HTR-8/SVneo (cell line): ENCODE measurements at places on chromosomes 1 and 21.

DNA sequence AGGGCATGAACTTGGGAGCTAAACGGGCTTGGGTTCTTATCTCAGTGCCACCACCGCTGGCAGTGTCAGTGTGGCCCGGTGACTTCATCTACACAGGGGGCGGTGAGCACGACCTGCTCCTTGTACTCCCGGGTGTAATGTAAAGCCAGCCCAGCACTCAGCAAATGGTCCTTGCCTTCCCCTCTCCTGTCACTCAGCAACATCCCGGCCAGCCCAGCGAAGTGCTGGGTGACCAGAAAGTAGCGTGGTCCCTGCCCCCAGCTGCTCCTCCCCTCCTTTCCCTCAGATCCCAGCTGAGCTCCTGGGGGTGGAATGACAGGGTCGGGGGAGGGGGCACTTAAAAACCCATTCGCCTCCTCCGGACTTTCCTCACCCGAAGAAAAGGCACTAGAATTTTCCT lies 7.2 kb downstream of the KCNN3 start:
- no peak for DNase-seq

GRCh38 chr21:46515109-46515508 lies 56.4 kb downstream of the DIP2A start:
- no peak for DNase-seq

- no peak for DNase-seq
These were observed 68.2 kb upstream of the COL24A1 start for GRCh38 chr1:86224651-86225310.

DNA sequence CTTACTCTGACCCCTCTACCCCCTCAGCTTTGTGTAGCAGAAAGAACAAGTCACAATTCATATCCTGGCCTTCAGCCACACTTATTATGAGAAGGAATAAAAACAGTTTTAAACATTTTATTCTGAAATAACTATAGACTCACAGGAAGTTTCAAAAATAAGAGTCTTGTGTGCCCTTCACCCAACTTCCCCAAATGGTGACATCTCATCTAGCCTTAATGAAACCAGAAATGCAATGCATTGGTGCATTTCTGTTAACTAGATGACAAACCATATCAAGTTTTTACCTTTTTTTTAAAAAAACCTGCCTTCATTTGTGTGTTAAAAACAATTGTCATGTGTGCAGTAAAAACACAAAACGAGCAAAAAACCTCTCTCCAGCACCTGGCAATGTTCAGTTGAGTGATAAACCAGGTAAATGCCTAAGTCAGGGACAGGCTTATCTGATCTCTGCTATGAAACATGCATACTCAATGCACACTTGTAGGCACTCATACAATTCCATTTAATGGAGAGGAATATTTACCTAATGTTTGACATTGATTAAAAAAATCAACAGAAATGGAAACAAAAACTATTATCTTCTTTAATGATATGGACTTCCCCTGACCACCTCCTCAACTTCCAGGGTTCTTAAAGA lies 51.5 kb downstream of the SH3BGR start:
- no peak for DNase-seq

GRCh38 chr1:152440635-152441471 lies 26.8 kb upstream of the CRNN start:
- DNase-seq: peak; percentile 80

- peak; percentile 65 for DNase-seq
These were observed 650 bp downstream of the PCNX2 start for GRCh38 chr1:233294913-233295236.

DNA sequence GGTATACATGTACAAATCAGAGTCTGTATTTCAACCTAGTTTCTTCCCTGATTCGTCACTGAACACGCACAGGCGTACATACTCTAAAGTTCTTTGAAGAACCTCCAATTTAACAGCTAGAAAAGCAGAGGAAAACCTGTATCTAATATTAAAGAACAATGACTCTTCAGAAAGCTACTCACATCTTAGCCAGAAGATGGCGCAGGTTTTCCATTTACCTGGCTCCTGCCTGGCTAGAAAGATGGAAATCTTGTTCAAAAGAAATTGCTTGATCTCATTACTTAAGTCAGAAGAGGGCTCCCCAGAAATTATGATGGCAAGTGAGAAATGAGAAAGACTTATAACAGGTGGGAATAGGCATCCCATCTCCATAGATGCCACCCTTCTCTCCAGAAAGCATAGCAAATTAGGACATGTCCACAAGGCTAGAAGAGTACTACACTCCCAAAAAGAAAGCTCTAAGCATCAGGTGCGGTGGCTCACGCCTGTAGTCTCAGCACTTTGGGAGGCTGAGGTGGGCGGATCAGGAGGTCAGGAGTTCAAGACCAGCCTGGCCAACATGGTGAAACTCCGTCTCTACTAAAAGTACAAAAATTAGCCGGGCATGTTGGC lies 19.0 kb upstream of the L1TD1 start:
- peak; percentile 40 for DNase-seq

- DNase-seq: no peak
These were observed 14.1 kb downstream of the ZBTB18 start for GRCh38 chr1:244065063-244065793.

- DNase-seq: no peak
These were observed 313.6 kb downstream of the OLFM3 start for GRCh38 chr1:101683136-101683535.

DNA sequence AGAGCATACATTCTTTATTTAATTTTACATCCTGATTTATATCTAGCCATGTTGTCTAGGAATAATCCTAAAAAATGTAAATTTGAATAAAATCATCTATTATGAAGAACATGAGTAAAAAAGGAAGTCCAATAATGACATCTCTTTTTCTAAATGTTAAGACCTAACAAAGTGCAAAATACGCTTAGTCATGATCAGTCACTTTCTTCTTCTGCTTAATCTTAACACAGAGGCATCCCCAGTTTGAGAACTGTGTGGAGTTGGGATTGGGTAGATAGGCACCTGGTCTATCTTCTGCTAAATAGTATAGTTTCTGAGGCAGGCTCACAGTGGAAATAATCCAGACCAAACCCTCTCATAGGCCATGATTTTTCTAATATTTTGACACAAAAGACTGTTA lies 311.7 kb upstream of the LRRC7 start:
- DNase-seq: no peak

- DNase-seq: peak; percentile 47
These were observed 1.6 kb upstream of the AJAP1 start for GRCh38 chr1:4652631-4653327.

- peak; percentile 57 for DNase-seq
These were observed 486 bp downstream of the SLC27A3 start for GRCh38 chr1:153775458-153776327.

DNA sequence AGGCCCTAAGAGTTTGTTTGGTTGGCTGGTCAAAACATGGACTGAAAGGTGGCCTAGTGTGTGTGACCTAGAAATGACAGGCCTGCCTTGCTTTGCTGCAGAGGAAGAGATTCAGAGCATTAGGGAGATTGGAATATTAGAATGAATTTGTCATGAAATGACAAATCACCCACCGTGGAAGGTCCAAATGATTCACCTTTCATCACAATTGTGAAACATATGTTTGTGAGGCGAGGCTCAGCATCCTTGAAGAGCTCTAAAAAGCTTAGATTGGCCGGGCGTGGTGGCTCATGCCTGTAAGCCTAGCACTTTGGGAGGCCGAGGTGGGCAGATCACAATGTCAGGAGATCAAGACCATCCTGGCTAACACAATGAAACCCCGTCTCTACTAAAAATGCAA lies 5.5 kb downstream of the LCE1B start:
- DNase-seq: no peak

DNA sequence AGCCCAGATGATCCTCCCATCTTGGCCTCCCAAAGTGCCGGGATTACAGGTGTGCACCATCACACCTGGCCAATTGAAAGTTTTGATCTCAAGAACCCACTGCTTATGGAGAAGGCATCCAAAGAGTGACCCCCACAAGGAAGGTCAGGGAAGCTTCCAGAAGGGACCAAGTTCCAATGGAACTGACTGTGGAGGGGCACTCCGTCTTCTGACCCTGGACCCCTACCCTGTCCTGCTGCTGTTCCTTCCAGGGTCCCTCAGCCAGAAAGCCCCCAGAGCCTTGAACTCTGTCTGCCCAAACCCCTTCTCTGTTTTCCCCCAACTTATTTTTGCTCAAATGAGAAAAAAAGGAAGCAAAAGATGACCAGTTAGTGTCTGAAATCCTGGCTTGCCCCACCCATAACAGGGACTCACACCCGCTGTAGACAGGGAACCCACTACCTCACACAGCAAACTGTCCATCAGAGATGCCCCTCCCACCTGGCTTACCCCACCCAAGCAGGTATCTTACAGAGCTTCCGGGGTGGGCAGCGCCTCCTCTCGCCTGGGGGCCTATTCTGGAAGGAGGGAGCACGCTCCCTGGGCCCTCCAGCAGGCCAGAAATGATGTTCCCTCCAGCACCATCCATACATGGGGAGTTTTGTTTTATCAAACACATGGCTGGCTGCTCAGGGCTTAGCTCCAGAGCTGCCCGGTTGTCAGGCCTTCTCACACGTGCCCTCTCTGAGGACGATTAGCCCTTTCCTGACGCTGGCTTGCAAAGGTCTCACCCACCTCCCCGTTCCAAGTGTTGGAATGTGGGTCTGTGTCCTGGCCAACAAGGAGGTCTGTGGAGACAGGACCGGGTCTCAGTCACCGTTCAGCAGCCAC lies 3.1 kb upstream of the WNT3A start:
- no peak for DNase-seq

DNA sequence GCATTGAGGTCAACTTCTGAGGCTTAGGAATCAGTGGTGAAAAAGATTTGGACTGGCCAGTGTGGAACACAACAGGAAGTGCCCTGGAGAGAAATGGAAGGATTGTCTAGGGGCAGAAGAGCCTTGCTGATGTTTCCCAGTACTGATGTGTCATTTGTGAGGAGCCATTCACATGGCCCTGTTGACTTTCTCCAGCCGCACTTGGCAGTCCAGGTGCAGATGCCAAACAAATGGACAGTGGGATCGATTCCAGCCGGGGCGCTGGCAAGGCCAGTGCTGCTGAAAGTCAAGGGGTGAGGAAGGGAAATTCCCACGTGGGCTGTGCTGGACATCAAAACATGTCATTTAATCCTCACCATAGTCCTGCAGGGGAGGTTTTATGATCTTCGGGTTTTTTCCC lies 4.9 kb upstream of the TRIM63 start:
- DNase-seq: no peak

DNA sequence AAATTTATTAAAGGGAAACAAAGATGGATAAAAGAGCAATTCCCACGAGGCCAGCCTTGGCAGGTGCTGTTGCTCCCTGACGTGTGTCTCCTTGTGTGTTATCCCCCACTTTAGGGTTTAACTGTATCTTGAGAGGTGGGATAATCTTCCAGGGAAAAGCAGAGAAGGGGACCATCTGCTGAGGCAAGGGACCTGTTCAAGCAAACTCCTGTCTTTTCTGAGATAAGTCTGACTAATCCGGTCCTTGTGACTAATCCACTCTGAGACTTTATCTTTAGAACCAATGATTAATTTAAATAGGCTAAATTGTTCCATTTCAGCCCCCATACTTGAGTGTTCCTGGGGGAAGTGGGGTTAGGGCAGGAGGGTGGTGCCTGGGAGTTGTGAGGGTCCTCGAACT lies 163.6 kb downstream of the CAMTA1 start:
- no peak for DNase-seq

DNA sequence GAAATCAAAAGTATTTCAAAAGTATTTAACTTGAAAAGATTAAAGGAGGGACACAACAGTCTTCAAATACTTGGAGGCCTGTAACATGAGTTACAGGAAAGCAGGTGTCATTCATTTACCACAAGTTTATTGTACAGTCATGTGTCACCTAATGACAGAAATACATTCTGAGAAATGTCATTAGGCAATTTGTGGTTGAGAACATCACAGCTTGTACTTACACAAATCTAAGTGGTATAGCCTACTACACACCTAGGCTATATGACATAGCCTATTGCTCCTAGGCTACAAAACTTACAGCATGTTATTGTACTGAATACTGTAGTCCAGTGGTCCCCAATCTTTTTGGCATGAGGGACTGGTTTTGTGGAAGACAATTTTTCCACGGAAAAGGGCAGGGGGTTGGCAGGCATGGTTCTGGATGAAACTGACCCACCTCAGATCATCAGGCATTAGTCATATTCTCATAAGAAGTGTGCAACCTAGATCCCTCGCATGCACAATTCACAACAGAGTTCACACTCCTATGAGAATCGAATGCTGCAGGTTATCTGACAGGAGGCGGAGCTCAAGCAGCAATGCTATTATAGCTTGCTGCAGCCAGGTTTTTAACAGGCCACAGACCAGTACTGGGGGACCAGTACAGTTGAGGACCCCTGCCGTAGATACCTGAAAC lies 25.0 kb upstream of the PHTF1 start:
- DNase-seq: no peak
